ELF-1 (cell line): ENCODE measurements at places on chromosomes 2 and 18.

GRCh38 chr2:66574701-66575624, 140.0 kb downstream of the MEIS1 start:
- peak; percentile 85 for DNase-seq

GRCh38 chr18:59516356-59517155, 157.5 kb upstream of the LMAN1 start:
- peak; percentile 88 for DNase-seq

DNA sequence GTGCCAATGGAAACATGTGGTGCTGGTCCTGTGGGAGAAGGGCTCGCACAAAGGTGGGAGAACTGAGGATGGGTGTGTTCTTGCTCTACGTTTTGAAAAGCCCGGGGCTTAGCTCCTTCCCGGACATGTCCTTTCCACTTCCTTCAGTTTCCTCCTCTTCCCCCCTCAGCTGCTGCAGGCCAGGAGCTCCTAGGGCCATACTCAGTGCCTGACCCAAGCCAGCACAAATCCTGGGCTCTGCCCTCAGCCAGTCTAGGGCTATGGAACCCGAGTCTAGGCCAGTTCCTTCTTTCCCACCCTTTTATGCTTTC, 1.4 kb upstream of the SIX2 start:
- DNase-seq: no peak

DNA sequence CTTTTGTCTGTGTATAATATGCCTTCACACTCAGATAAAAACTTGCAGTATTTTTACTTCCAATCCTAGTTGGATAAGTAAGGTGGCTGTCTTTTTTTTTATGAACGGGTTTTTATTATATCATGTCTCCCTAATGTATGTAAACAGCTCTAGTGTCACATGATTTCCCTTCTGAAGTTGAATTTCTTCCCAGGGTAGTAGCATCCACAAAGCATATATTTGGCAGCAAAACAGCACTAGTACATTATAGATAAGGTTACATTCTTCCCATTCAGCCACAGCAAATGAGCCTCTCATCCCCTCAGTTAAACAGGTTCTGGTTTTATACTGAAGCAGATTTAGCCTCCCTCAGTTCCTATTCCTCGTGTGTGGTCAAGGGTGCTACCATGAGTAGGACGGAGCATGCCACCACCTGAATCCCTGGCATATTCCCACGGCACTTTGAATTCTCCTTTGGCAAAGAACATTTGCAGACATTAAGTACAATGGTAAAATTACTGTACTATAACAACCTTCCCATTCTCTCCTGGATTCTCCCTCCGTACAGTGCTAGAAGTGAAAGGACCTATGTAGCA, 15.4 kb upstream of the DTNA start:
- no peak for DNase-seq

DNA sequence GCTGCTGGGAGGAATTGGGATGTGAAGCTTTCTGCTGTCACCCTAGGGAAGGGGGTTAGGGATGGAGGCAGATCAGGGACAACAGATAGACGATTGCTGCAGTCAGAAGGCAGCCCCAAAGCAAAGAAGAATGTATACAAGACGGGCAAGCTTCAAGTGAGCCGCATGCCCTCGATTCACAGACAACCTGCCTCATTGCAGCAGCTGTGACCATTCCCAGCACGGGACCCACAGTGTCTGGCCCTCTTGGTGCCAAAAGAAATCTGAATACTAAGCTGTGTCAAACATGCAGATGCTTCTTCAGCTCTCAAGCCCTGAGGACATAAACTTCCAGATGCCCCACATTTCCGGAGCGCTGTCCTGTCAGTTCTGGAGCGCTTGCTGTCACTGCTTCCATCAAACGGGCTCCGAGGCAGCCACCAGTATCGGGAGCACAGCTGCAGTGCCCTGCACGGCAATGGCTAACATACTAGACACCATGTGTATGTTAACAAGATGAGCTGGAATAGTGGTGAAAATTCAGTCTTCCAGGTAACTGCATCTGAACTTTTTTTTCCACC, 33.8 kb downstream of the PRELID3A start:
- no peak for DNase-seq

DNA sequence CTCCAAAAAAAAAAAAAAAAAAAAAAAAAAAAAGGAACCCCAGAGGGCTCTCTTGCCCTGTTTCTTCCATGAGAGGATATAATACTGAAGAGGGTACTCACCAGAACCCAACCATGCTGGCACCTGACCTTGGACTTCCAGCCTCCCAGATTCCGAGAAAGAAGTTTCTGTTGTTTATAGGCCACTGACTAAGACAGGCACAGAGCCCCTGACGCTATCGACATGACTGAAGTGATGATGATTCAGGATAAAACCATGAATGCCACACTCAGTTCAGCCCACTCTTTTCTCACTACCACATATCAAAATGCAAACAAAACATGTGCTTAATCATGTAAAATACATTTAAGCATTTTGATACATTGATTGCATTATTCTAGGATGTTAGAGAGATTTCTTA, 66.1 kb upstream of the CDCA7 start:
- no peak for DNase-seq

- DNase-seq: no peak
These were observed 765 bp upstream of the DIPK1C start for GRCh38 chr18:74457725-74458421.

- DNase-seq: no peak
These were observed 128.1 kb upstream of the RBMS1 start for GRCh38 chr2:160621748-160622147.
